ENCODE measurements at places on chromosomes 11 and 22.

- DNase-seq: no peak
Measured at GRCh38 chr11:132704781-132705375, 827.4 kb downstream of the OPCML start.

DNA sequence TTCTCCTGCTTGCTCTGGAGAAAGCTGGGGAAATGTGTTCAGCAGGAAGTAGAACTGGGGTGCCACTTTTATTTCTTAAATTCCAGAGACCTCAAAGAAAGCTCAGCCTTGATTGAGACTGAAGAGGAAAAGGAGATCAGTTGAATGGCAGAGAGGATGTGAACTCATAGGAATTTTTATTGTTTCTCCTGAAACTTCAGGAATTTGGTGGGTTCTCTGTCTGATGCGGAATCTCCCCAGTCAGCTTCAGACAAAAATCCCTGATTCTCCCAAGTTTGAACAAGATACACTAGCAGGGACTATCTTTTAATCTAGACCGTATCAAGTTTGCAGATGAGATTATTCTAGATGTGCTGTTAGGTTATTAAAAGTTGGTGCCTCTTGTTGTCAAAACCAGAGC lies 23.0 kb downstream of the EHF start:
- no peak for DNase-seq

DNA sequence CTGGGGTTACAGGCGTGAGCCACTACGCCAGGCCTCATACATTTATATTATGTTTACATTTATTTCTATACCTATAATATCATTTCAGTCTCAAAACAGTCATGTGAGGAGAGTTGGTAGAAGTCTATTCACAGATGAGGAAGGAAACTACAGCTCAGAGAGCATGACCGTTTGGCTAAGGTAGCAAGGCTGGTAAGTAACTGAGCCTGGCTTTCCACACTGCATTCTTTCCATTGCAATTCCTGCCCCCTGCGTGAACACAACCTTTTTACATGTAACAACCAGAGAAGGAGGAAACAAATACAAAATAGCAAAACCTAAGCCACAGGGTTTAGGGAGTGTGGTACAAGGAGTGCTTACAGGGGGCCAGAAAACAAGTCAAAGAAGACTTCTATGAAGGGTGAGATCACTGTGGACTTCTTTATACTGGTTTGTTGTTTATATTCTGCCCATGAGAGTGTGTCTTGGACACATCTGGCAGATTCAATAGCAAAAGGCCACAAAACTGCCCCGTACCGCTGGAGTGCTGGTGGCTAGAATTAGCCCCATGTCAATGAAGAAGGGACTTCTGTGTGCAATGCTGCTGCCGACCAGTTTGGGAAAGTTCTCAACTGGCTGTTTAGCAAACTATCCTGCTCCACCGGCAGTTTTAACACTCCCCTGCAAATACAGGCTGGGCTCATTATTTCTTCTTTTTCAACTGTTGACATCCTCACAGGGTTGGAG lies 19.0 kb downstream of the MICAL3 start:
- no peak for DNase-seq

GRCh38 chr11:61889831-61890230 lies 1.5 kb downstream of the FADS3 start:
- DNase-seq: no peak

- DNase-seq: peak; percentile 87
Measured at GRCh38 chr11:68146010-68146540, 24.9 kb upstream of the CHKA start.

GRCh38 chr11:120334894-120335462 lies 1.2 kb upstream of the ARHGEF12 start:
- peak; percentile 86 for DNase-seq

DNA sequence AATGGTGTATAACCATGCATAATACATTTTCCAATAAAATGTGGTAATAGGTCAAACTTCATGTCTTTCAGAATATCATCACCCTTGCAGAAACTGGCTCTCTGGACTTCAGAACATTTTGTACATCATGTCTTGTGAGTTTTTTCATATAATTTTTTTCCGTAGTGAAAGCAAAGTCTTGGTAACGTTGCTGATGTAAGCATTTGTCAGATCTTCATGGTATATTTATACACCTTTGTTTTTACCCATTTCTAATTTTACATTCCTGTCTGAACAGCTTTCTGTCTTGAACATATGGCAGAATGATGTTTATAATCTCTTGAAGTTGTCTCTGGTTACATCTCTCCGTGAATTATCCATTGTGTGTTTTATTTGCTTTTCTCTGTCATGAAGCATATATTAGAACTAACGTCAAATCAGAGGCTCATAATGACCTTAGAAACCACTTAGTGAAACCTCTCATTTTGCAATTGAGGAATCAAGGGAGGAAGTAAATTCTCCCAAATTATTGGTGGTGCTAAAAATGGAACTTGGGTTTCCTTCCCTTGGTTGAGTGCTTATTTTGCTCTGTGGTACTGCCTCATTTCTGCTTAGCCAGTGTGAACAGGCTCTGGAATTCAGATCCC lies 37.4 kb downstream of the CSRP3 start:
- peak; percentile 95 for DNase-seq

GRCh38 chr11:83574519-83574918 lies 288.4 kb upstream of the CCDC90B start:
- DNase-seq: no peak

Data from NCI-H2029 treated with DMSO at 0.1 percent for 48 hours (cell line).